HS-5 (cell line): ENCODE measurements at places on chromosomes 1 and 21.

DNA sequence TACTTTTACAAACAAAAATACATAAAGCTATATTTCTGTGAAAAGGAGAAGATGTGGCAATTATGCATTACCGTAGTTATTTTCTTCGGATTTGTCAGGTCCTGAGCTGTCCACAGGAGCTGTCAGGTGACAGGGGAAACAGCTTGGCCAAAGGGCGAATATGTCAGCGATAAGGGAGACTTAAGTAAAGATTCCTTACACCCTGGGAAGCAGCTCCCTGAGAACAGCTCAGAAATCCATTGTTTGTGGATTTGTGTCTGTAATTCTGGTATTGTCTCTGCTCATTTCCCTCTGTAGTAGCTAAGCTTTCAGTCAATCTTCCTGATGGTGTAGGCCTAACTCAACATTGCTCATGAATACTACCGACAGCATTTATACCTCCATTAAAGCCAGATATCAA lies 7.1 kb upstream of the CD34 start:
- no peak for DNase-seq

- DNase-seq, result no peak
Observed at GRCh38 chr1:211352985-211353515, 26.4 kb downstream of the TRAF5 start.

GRCh38 chr1:25216123-25216522 lies 16.2 kb downstream of the SYF2 start:
- DNase-seq, result no peak

GRCh38 chr1:89598450-89599331 lies 34.2 kb upstream of the LRRC8C start:
- no peak for DNase-seq

GRCh38 chr21:38092051-38092450 lies 164.7 kb upstream of the KCNJ15 start:
- no peak for DNase-seq

DNA sequence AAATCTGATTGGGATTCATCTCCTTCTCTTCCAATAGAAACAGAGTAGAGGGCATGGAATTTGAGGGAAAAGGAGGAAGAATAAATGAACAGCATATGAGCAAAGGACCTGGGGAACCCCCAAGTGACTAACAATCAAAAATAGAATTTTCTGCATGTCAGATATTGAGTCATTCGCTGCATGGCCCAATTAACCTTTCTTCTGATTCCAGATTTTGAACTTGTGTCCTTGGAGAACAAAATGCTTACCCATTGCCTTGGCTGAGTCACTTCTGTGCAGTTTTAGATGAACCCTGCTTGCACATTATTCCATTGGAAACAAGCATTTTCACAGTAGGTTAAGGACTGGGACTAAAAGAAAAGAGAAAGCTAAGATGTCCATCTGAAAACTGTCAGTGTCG lies 390.5 kb downstream of the ST6GALNAC3 start:
- peak; percentile 49 for DNase-seq

DNA sequence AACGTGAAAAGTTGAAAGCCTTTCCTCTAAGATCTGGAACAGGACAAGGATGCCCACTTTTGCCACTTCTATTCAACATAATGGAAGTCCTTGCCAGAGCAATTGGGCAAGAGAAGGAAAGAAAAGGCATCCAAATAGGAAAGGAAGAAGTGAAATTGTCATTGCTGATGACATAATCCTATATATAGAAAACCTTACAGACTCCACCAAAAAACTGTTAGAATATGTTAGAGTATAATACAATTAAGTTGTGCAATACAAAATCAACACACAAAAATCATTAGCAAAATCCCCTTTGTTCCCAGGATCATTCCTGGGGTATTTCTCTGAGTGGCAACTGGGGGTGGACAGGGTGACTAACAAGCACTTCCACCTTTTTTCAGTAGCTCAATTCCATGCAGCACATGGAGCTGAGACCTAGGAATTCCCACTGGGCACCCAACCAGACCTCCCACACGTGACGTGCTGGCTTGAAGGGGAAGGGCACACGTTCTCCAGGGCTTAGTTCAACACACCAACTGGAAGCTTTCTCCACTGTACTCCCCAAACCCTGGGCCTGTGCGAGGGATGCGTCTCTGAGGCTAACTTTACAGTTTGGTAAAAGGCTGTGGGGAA lies 9.6 kb downstream of the STUM start:
- DNase-seq, result no peak

DNA sequence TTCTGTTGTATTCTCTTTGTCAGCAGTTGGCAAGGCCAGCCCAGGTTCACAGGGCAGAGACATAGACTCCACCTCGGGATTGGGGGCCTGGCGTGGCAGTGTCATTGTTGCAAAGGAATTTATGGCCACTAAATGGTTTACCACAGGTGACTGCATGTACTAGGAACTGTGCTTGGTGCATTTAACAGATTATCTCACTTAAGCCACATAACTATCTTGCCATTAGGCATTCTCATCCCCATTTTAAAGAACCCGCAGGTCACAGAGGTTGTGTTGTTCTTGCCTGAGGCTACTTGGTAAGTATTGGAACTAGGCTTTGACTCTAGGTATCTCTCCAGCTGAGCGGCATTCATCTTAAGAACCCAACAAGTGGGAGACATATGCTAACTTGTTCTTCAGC lies 9.7 kb downstream of the TLCD4 start:
- DNase-seq, result no peak

GRCh38 chr1:11977625-11978024 lies 2.6 kb upstream of the MFN2 start:
- no peak for DNase-seq

- DNase-seq, result no peak
Observed at GRCh38 chr1:235098991-235099390, 29.6 kb downstream of the TOMM20 start.

DNA sequence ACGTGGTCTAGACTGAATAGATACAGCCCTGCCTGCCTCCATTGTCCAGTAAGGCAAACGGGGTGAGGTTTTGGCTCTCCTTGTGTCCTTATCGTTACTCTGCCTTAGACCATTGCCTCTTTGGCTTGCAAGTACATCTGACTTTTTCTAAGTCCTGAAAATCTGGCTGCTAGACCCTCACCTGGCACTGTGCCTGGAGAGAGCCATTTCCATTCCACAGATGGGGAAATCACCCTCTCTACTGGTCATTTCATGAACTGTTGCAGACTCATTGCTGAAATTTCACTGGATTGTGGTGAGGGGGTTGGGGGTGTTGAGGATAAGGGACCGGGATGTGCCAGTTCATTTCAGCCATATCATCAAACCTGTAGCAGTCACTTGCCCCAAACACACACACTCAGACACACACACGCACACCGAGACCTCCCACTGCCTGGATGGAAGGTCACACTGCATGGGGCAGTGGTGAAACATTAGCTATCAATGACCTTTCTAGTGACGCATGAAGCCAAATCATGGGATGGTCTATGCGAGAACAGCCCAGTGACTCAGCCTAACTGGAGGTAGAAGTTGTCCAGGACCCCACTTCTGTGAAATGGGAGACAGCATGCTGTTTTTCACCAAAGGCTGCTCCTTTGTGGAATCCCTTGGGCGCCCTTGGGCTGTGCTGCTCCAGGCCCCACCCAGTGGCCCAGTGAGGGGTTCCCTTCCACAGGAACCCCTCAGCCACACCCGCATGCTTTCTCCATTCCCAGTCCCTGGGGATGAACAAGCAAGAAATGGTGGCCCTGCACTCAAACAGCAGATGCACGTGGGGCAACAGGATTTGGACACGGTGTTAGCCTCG lies 34.9 kb upstream of the VASH2 start:
- no peak for DNase-seq

DNA sequence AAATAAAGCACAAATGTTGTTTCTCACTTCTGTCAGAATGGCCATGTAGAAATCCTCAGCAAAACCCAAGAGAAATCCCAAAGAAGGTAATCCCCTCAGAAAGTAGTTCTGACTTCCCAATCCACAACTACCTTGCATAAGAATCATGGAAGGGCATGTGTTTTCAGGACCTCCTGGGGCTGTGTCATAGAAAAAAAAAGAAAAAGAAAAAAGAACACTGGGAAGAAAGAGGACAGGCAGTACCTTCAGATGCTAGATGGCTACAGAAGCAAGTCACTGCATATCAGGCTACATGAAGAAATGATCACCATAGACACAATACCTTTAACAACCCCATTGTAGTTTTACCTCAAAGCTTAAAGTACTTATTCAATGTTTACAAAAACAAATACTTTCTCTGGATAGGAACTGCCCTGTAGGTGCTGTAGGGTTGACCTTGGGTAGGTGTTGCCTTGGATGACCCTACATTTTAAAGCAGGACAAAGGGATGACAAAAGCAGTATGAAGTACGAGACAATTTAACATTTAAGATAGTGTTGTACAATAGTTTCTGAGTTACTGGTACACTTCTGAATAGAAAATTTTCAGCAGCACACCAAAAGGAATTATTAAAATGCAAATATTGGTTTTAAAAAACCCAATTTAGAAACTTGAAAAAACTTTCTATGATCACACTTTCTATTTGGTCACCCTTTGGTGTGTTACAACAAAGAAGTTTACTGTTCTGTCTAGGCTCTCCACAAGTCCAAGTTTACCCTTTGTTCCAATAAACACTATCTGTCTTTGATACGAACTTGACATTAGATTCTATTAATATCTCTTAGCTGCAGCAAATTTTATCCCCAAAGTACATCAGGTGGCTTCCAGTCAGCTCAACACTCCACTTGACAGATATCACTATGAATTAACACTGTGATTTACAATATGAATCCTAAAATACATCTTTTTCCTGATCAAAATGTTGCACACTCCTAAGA lies 5.0 kb downstream of the TRIT1 start:
- DNase-seq, result no peak

DNA sequence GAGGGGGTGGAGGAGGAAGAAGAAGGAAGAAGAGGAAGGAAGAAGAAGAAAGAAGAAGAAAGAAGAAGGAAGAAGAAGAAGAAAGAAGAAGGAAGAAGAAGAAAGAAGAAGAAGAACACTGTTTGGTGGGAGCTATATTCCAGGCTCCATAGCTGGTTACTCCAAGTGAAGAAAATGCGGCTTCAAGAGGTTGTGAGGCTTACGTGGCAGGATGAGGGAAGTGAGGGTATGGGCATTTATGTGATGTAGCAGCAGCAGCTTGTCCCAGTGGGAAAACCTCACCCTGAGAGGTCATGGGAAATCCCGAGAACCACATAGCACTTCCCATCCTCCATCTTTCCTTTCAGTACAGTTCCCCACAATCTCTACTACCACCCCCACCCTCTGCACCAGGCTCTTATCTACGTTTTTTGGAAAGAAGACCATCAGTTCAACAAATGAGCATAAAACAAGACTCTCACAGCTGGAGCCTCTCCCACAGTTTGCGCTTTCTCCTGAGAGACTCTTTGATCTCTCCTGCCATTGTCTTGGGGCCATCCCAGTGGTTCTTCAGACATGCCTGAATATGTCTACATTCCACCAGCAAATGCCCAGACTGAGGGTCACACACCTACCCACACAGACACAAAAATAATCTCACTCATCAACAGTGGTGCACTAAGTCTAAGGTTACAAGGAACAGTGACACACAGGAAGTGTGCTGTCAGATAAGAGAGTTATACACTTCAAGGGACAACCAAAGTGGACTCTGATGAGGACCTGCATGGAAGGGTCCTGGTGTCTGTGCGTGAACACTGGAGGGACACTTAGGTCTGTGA lies 77.9 kb upstream of the KCNJ15 start:
- DNase-seq, result no peak

GRCh38 chr1:20312310-20312709 lies 21.6 kb downstream of the VWA5B1 start:
- DNase-seq, result no peak

- DNase-seq, result no peak
Observed at GRCh38 chr1:15326691-15327588, 79.9 kb downstream of the FHAD1 start.

- DNase-seq, result no peak
Observed at GRCh38 chr1:154567386-154568156, at the start of gene CHRNB2. TSS of gene CHRNB2 (plus strand) at chr1:154567778. CDS start at chr1:154568045, 267 bp downstream.

DNA sequence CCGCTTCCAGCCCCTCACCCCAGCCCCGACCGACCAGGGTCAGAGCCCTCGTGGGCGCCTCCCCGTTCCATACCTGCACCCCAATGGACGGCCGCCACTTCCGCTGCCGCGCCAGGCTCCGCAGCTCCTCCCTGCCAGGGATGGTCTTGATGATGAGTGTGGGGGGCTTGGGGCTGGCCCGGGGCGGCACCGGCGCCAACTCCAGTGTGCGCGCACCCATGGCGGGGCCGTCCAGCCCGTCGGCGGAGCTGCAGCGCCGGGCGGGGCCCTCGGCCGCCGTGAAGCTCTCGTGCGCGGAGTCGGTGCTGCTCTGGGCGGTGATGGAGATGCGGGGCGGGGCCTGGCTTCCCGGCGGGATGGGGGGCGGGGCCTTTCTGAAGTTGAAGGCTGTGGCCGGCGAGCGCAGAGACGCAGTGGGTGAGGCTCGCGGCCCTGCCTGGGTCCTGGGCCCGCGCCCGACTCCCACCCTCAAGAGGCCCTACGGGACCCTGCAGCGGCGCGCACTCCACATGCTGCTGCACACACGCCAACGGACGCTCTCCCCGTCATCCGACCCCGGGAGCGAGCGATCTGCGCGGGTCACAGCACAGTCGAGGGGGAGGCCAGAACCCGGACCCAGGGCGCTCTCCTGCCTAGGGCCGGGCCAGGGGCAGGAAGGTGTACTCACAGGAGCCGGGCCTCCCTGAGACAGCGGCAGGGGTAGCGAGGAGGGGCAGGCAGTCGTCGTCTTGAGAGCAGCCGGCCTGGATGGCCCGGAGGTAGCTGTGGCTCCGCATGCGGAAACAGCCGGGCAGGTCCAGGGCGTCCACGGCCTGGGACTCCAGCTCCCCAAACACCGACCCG lies 26.1 kb upstream of the SMIM12 start:
- no peak for DNase-seq

DNA sequence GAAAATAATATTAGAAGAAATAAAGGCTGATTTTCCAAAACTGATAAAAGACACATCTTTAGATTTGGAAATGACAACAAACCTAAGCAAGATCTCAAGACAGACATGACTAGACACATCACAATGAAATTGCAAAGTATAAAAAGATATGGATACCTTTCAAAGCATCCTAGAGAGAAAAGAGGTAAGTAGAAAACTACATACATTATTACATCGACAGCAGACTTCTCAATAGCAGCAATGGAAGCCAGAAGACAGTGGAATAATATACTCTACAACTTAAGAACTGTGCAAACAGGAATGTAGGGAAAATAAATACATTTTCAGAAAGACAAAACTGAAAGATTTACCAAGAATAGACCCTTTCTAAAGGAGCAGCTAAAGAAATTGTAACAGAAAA lies 50.2 kb downstream of the DENND1B start:
- DNase-seq, result no peak
